Stimulated activated CD4-positive, alpha-beta T cell treated with anti-CD3 and anti-CD28 coated beads, Interleukin-4, amount 100 ng/mL, for 48 hours (primary cell): ENCODE measurements at places on chromosomes 13 and 19.

DNA sequence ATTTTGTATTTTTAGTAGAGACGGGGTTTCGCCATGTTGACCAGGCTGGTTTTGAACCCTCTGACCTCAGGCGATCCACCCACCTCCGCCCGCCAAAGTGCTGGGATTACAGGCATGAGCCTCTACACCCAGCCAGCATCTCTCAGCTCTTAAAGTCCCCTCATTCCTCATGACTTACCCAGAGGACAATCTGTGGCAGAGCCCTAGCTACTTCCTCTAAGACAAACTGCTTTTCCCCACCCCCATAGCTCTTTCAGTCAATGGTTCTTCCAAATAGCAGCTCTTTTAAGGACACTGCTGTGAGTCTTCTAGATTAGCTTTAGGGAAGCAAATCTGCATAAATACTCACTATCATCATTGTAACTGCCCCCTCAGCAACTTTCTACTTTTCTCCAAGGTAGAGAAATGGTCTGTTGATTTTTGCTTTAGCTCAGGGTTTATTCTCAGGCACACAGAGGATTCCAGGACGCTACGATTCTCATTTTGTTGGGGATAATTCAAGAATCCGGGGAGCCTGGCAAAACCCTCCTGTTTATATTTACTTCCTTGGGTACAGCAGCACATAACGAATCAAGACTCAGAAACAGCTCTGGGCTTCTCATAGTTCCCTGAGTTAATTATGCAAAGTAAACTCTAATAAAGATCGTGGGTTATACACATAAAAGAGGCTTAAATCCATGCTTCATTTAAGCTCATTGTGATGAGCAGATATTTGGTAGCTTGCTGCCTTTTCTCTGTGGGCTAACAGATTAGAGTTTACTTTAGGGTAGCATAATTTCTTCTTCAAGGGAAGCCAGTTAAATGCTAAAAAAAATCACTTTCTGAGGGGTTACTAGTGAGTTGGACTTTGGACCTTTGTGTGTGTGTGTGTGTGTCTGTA lies 357.4 kb downstream of the TDRD3 start:
- DNase-seq = no peak

DNA sequence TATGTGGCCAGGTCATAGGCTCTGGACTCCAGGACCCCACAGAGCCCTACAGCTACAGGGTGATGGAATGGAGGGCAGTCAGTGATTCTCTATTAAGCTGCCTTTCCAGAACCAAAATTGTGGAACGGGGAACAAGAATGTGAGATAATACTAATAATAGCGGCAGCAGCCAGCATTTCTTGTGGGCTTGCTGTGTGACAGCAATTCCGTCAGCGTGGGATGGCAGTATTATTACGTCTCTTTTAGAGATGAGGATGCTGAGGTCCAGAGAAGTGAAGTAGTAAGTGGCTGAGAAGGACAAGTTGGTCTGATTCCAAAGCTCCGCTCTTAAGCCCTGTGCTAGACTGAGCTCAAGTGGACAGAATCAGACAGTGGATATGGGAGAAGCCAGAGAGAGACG lies 24.4 kb downstream of the GRIK5 start:
- DNase-seq = no peak

- no peak for DNase-seq
Observed at GRCh38 chr13:42312817-42313431, 41.0 kb downstream of the AKAP11 start.

- no peak for DNase-seq
Observed at GRCh38 chr13:26991508-26992181, 180.0 kb downstream of the USP12 start.

GRCh38 chr13:50099473-50099872 lies 84.2 kb downstream of the KCNRG start:
- DNase-seq = no peak

- no peak for DNase-seq
Observed at GRCh38 chr19:18842166-18842565, 10.4 kb downstream of the UPF1 start.

- no peak for DNase-seq
Observed at GRCh38 chr13:32086791-32087441, 55.3 kb downstream of the FRY start.

DNA sequence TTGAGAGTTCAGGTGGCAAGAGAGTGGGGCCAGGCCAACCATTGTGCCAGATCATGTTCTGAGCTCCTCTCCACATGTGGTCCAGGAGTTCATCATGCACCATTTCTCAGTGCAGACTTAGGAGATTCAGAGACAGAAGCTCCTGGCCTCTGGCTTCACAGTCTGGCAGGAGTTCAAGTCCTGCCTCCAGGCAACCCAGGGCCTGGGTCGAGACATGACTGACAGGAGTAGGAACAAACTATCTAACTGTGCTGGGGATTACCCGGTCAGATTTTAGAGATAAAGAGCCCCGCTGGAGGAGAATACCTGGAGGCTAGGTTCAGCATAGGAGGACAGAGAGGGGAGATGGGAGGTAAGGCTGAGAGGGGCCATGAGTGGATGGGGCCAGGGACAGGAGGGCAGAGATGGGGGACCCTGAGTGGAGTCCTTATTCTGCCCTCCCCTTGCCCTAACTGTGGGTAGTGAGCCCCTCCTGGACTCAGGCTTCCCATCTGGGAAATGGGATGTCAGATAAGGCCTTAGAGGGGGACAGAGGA lies 906 bp upstream of the CYP4F11 start:
- no peak for DNase-seq

DNA sequence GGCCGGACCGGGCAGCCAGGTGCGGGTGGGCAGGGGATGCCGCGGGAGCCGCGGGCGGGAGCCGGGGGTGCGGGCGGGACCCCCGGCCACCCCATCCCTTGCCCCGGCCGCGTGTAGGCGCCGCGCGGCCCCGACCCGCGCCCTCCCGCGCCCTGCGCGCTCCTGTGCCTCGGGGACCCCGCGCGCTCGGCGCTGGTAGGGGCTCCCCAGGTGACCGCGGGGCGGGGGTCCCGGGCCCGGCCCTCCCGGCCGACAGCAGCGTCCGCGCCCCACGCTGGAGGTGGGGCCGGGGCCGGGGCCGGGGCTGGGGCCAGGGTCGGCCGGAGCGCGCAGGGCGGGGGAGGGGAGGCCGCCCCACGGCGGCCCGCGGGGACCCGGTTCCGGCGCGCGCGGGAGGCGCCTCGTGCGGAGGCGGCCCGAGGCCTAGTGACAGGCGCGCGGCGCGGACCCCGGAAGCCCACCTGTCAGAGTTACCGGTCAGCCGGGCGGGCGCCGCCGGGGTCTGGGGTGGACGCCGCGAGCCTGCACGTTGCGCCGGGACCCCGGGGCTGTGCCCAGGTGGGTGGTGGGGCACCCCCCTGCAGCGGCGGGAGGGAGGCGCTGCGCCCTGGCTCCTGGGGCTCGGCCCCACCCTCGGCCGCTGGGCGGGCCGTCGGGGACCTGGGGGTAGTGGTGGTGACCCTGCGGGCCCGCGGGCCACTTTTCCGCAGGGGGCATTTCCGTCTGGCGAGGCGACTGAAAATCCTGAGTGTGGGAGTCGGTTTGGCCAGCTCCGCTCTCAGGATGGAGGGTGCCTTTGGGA lies 518 bp downstream of the TFDP1 start:
- DNase-seq = peak; percentile 13

DNA sequence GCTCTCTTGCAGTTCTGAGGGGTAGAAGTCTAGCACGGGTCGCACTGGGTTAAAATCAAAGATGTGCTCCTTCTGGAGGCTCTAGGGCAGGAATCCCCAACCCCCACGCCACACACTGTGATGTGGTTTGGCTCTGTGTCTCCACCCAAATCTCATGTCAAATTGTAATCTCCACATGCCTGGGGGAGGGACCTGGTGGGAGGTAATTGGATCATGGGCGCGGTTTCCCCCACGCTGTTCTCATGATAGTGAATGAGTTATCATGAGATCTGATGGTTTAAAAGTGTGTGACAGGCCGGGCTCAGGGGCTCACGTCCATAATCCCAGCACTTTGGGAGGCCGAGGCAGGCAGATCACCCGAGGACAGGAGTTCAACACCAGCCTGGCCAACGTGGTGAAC lies 26.6 kb upstream of the CALM3 start:
- peak; percentile 38 for DNase-seq

DNA sequence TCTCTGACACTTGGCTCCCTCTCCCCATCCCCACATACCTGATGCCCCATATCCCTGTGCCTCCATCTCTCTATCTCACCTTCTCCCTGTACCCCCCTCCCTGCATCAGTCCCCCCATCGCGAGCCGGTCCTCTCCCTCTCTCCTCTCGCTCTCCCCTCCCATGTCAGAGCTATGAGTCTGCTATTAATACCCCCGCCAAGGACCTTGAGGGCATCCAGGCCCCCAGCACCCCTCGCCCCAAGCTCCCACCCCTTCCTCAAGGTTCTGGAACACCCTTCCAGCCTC lies 1.6 kb downstream of the GRIN2D start:
- DNase-seq = no peak

- DNase-seq = no peak
Observed at GRCh38 chr13:31092646-31093045, 69.1 kb downstream of the HSPH1 start.

DNA sequence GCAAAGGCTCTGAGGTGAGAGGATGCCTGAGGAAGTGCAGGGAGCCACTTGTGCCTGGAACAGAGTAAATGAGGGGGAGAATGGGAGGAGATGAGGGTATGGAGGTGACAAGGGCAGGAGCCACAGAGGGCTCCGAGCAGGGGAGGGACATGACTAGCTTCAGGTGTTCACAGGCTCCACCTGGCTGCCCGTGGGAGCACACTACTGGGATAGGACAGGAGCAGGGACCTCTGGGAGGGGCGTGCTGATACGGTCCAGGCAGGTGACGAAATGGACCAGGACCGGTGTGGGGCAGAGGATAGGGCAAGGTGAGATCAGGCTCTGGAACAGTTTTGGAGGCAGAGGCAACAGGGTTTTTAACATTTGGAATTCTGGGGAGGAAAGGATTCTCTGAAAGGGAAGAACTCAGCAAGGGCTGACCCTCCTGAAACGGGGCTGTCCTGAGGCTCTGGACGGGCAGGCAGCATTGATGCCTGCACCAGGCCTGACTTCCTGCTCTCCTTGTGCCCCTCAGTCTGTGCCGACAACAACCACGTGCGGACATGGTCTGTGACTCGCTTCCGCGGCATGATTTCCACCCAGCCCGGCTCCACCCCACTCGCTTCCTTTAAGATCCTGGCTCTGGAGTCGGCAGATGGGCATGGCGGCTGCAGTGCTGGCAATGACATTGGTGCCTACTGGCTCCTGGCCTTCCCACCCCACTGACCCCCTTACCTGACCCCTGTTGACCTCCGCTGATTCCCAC lies 11.6 kb downstream of the SHKBP1 start:
- DNase-seq = no peak

- no peak for DNase-seq
Observed at GRCh38 chr13:20390526-20391175, 135.0 kb downstream of the CRYL1 start.

DNA sequence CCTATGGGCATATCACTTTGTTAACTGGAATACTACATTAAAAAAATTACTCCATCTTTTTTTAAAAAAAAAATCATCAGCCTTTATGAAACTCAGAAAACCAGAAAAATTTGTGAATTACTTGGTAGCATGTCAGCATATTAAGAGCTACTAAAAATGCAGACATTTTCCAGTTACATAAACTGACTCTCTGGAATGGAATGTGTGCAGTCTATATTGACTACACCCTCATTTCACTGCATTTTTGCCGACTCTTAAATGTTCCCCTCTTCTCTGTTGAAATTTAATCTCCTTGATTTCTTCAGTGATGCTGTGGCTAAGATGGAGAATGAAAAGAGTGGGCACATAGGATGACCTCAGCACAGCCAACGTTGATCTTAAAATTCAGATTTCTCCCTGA lies 393.8 kb downstream of the ITGBL1 start:
- DNase-seq = no peak

DNA sequence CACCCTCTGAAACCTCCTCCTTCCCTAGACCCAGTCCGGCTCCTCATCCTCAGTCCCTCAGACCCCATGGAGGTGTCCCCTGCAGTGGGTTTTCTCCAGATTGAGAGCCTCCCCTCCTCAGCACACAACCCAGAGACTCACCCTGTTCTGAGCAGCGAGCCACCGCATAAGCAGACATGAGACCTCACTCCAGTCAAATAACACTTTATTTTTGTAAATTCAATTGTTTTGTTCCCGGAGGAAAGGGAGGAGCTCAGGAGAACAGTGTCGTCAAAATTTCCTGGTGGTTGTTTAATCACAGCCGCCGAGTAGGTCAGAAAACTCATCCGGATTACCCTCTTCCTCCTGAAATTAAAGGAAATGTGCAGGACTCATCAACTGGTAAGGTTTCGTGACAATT lies 57.5 kb downstream of the ERICH4 start:
- no peak for DNase-seq

DNA sequence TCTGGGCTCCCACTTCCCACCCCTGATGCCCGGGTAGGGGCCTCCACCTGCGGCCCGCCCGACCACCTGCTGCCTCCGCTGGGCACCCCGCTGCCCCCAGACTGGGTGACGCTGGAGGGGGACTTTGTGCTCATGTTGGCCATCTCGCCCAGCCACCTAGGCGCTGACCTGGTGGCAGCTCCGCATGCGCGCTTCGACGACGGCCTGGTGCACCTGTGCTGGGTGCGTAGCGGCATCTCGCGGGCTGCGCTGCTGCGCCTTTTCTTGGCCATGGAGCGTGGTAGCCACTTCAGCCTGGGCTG lies 7.9 kb downstream of the DBP start:
- DNase-seq = no peak

GRCh38 chr13:37047032-37047431 lies 12.5 kb downstream of the SUPT20H start:
- DNase-seq = no peak

- DNase-seq = no peak
Observed at GRCh38 chr13:74929436-74929835, 552.5 kb downstream of the TBC1D4 start.

DNA sequence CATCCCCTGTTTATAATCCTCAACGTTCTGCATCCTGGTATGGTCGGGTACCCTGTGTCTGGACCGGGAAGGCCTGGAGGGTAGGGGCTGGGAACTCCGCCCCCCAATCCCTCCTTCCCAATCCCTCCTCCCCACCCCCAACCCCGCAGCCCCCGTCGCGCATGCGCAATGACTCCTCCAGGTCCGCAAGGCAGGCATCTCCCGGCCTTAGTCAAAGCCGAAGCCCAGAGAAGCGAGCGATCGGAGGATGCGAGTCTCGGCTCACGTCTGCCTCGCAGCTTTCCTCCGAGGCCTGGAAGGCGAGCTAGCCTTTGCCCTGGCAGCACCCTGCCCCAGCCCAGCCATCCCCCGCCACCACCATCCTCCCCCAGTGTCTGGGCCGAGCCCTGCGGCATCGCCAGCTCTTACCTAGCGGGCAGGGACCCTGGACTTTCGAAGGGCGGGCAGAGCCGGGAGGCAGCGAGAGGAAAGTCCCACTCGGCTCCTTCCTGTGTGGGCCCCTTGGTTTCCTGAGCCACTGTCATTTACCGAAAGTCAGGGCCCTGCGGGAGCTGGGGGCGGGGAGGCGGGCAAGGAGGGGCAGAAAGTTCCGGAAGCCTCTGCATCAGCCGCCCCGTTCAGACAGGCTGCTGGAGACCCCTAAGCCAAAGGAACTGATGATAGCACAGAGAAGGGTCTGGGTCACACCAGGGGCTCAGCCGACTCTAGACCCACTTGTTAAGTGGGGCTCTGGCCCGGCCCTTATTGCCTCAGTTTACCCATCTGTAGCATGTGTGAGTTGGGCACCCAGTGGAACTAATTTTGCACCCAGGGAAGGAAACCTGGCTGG lies at the start of gene JAK3:
TSS of gene JAK3 (minus strand) at position 445 of the 829 bp plus-strand sequence. CDS start 3,565 bp downstream, outside the sequence.
- peak; percentile 89 for DNase-seq
